ENCODE measurements at places on chromosomes 11 and 22.

- DNase-seq: no peak
Measured at GRCh38 chr11:69308491-69308911, 14.5 kb downstream of the MYEOV start.

- no peak for DNase-seq
Measured at GRCh38 chr22:21628386-21629254, 1.2 kb downstream of the YDJC start.

DNA sequence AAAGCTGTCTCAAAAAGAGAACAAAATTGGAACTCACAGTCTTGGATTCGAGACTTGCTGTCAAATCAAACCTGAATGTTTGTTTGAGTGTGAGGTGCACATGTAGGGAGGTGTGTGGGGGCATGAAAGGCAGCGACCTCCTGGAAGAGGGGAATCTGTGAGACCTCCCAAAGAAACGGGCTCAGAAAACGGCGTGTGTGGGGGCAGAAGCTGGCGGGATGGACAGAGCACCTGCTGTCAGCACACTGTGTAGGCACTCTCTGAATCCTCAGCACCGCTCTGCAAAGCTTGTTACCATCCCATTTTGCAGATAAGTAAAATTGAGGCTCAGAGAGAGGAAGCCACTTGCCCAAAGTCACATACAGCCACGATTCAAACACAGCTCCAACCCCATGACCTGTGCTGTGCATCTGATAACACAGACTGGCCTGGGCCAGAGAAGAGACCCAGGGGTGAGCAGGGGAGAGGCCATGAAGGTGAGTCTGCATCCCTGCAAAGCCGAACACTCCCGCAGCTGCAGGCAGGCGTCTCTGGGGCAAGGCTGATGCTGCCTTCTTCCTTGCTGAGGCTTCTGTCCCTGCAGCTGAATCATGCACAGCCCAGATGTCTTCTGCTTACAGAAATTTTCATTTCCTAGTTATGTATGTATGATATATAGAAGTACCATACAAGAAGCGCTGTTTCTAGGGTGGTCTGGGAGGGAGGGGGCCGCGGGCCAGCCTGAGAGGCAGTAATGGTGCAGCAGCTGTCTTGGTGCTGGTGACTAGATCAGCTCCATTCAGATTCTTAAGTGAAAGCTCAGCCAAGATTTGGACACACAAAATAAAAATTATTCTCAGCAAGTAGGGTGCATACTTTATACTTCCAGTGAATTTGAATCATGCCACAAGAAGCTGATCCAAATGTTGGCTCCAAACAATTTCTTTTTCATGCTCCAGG is 67.3 kb upstream of the SHISAL1 start:
- no peak for DNase-seq

DNA sequence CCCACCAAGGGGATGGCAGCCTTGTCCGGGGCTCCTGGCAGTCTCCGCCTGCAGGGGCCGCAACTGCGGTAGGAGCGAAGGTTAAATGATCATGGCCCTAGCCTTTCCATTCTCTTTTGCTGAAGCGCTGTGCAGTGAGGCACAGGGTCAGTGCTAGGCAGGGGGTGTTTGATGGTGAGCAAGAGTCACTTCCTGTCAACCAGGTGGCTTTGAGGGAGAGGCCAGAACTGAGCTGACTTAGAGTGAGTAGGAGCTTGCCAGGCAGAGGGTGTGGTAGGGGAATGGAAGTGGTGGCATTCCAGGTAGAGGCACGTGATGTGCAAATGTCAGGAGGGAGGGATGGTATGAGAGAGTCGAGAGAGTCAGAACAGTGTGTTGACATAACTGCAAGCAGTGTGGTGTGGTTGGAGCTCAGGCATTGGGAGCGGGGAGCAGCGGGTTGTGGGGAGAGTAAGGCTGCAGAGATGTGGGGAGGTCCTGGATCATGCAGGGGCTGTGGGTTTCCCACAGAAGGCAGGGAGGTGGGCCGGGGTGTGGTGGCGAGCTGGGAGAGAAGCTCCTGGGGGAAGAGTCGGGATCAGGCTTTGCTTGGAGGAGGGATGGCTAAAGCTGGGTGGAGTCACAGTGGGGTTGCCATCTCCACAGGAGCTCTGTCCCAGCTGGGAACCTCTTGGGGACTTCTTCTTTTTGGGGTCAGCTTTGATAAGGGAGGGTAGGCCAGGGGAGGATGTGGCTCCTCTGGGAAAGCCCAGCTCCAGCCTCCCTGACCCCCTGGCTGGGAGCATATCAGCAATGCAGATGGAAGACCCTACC is 33.3 kb downstream of the AMPD3 start:
- no peak for DNase-seq

DNA sequence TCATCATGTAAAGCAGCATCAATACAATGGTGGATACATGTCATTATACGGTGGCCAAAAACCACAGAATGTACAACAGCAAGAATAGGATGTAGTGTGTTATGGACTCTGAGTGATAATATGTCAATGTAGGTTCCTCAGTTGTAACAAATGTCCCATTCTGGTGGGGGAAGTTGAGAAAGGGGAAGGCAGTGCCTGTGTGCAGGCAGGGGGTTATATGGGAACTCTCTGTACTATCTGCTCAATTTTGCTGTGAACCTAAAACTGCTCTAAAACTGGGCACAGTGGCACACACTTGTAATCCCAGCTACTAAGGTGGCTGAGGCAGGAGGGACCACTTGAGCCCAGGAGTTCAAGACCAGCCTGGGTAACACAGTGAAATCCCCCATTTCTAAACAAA is 5.9 kb downstream of the CHKA start:
- DNase-seq: no peak

DNA sequence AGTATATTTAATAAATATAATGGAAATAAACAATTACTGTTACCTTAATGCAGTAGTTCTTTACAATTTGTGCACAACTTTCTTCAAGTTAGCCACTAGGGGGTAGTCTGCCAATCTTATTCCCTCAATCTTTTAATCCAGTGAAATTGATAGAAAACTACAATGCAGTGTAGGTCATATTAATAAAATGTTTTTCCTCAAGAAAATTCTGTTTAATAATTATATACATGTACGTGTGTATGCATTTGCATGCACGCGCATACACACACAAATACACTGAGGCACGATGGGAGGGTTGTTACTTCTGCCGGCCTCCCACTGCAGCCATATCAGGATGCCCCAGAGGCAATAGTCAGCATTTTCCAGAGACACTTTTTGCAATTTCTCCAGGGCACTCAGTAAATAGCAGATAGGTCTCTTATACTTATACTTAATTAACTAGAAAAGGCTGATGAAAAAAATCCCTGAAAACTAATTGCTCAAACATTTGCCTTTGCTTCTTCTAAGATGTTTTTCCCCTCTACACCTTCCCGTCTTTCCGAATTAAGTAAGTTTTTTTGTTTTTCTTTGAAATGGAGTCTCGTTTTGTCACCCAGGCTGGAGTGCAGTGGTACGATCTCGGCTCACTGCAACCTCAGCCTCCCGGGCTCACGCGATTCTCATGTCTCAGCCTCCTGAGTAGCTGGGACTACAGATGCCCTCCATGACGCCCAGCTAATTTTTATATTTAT is 3.1 kb downstream of the GAB2 start:
- peak; percentile 38 for DNase-seq

- no peak for DNase-seq
Measured at GRCh38 chr11:61124574-61125309, 22.5 kb downstream of the CD5 start.

- no peak for DNase-seq
Measured at GRCh38 chr11:9562716-9563115, 10.8 kb upstream of the WEE1 start.

GRCh38 chr22:34861787-34862186 is 204.2 kb upstream of the ISX start:
- no peak for DNase-seq

- no peak for DNase-seq
Measured at GRCh38 chr11:4459500-4459899, 10.4 kb downstream of the OR52K2 start.

DNA sequence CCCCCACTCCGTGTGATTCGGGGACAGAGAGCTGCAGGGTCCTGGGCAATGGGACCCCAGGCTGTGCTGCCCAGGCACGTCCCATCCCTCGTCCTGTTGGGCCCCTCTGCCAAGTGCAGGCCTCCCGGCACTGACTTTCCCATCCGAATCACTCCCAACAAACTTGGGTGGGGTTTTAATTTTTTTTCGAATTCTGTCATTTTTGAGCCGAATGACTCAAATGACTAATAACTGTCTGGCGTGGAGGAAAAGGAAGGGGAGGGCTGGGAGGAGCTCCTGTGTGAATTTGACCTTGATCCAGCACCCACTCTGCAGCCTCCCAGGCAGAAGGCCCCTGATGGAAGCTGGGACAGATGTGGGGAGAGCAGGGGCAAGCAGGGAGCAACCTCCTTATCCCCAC is 1173.2 kb downstream of the BRD1 start:
- no peak for DNase-seq

DNA sequence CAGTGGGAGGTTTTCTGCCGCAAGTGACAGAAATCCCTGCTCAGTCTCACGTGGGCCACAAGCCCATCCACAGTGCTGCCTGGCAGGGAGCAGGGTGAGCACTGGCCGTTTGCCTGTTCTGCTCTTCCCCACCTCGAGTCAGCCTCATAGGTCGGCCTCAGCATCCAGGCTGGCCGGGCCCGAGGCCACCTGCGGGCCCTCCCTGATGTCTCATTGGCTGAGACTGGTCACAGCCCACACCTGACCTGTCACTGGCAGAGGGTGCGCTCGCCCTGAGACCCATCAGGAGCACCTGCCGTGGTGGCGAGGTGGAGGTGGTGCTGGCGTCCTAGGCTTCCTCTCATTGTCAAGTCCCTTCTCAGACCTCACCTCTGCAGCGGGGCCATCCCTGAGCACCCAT is 72.1 kb downstream of the ELFN2 start:
- no peak for DNase-seq

GRCh38 chr11:101028644-101029043 is 101.0 kb downstream of the PGR start:
- DNase-seq: no peak

DNA sequence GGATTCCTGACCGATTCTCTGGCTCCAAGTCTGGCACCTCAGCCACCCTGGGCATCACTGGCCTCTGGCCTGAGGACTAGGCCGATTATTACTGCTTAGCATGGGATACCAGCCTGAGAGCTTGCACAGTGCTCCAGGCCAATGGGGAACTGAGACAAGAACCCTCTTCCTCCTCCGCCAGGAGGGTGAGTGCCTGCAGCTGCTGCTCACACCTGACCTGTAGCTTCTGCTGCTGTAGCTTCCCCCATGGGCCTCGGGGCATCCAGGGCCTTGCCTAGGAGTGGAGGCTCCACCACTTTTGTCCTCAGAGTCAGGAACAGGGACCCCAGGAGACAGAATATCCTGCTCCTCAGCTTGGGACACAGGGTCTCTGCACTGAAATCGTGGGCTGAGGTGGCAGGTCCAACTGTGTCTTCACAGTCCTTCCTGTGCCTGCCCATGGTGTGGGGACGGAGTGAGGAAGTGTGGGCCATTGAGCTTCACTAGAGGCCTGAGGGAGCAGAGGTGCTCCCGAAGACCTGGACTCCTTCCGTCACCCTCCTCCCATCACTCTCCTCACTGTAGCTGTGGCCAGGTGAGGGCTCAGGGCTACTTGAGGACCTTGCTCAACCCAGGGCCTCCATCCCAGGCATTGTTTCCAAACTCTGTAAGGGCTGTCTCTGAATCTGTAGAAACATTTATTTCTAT is 103.8 kb downstream of the ZNF280B start:
- DNase-seq: no peak

DNA sequence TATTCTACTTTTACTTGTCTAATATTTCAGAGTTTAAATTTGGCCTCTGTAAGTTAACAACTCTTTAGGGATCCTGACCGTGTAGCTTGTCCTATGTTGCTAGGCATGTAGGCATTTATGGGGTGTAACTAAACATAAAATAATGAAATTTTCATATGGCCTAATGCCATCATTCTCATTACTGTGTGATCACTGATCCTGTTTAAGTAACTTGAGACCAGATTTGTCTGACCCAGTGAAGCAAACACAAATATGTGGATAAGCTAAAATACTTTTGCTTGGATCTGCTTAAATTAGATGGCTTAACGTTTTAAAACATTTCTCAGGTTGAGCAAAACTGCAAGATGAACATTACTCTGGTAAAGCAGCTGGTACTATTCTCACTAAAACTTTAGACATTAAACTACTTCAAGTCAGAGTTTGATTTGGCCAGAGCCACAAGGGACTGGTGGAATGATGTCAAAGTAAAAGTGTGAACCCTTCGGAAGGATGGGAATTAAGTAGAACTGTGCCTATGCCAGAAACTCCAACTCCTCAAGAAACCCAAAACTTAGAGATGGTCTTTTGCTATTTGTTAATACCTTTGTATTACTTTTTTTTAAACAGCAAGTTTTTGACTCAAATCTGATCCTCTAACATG is 12.5 kb downstream of the QSER1 start:
- DNase-seq: no peak

GRCh38 chr11:101127699-101128570 is 1.7 kb downstream of the PGR start:
- DNase-seq: no peak
